ENCODE measurements at places on chromosomes 1 and 21. TPM values are rescaled to one million over a fixed set of nuclear protein-coding genes. Genes with fewer than 3 reads are reported as not detected.
A peak's percentile ranks its signal among the peaks of the same experiment; 100 is the strongest.

Gene HFM1
- polyA plus RNA-seq, result not detected

DNA sequence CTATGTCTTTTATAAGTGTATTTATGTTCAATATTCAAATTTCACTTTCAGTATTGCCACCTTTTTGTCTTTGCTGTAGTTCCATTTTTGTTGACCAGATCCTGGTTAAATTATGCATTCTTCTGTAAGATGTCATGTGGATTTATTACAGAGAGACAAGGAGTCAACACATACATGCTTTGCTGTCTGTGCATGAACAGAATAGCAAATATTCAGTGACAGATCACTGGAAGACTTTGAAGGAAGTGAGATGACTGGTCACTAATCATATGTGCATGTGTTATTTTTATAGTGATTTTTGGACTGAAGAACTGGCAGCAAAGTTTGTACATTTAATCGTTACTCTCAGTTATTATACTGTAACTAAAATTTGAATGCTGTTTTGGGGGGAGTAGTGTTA is 117.2 kb downstream of the PLPPR5 start:
- no peaks in the 10 kb centered on the region for H3K4me1 ChIP-seq
- no peak for DNase-seq
- no peak overlapping the region for H3K4me3 ChIP-seq
- H3K27me3 ChIP-seq, result no peaks in the 10 kb centered on the region
- H3K27ac ChIP-seq, result no peak overlapping the region

DNA sequence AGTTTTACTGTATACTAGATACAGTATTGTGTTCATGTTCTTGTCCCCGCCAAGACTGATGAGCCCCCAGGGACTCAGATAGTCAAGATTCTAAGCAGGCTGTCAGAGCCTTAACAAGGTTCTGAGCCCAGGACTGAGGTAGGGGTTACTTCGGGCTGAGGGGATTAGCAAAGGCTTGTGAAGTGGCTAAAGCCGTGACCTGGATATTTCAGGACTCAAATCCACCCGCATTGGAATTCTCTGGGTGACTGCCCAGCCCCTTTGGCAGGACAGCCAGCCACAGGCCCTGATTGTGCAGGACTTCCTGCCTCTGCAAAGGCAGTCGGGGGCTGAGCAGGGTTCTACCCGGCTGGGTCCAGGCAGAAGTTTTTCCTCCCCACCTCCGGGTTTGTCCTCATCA is at the start of gene PLA2G5:
TSS of gene PLA2G5 (plus strand) at position 321 of the 400 bp plus-strand sequence. CDS start 14,637 bp downstream, outside the sequence.
- no peaks in the 10 kb centered on the region for H3K27me3 ChIP-seq
- H3K27ac ChIP-seq, result no peak within 1 kb of the TSS

DNA sequence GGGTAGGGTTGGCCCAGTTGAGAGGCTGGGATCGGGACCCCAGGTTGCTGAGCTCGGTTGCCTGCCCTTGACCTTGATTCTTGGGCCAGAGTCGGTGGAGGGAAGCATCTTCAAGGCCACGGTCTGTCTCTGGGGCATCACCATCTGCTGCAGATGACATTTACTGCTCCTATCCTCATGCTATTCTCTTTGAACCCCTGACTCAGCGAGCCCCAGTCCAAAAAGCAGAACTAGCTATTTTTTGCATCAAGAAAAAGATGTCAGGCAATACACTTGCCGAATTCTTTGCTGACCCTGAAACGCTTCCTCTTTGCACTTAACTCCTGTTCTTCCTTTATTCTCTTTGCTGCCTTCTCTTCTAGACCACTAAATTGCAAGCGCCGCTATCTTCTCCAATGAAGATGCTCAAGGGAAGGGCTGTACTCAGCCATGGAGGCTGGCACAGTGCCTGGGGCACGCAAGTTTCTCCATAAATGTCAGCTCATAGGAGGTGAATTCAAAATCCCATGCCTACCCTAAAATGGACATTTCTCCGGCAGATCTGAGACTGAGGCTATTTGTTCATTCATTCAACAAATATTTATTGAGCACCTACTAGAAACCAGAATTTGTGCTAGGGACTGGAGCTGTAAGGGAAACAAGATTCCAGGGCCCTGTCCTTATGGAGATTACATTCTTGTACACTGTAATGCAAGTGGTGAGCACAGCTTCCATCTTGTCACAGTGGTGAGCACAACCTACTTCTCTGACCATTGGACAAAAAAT is 20.5 kb upstream of the CAPZB start:
- no peak overlapping the region for H3K4me3 ChIP-seq
- H3K27me3 ChIP-seq, result no peaks in the 10 kb centered on the region
- DNase-seq, result no peak
- peak overlapping the region; percentile 61 for H3K27ac ChIP-seq

Gene SPRR2E
- not detected for polyA plus RNA-seq

- no peaks in the 10 kb centered on the region for H3K4me1 ChIP-seq
- H3K27ac ChIP-seq, result no peak overlapping the region
- H3K4me3 ChIP-seq, result no peak overlapping the region
- no peaks in the 10 kb centered on the region for H3K27me3 ChIP-seq
These were observed 46.8 kb upstream of the CCDC27 start for GRCh38 chr1:3705341-3705950.

DNA sequence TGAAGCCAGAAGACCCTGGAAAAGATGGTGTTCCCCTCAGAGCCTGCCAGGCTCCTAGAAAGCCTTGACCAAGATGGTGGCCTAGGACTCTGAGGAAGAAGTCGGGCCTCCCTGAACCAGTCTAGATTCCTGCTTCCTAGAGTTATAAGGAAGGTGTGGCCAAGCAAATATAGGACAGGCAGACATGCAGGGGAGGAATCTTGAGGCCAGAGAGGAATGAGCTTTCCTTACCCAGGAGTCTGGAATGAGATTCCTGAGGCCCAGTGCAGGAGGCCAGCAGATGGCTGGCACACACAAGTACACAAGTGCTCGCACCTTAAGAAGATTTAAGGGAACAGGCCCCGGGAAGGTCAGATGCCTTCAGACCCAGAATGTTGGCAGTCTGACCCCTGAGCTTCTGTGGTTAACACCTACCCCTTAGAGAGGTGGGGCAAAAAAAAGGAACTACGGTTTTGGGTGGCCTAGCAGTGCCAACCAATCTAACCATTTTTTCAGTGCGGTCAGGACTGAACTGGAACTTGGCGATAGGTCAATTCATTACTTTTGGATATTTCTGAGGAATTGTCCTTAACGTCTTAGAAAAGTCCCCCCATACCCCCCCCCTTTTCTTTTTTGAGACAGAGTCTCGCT is 73.3 kb downstream of the MDM4 start:
- H3K27me3 ChIP-seq, result no peaks in the 10 kb centered on the region
- H3K4me1 ChIP-seq, result peaks cover 11% of the 10 kb centered on the region
- no peak overlapping the region for H3K4me3 ChIP-seq
- DNase-seq, result no peak
- H3K27ac ChIP-seq, result no peak overlapping the region

Gene CFAP107
- not detected for polyA plus RNA-seq

GRCh38 chr1:83942914-83943313 is 56.0 kb downstream of the TTLL7 start:
- DNase-seq, result no peak
- H3K36me3 ChIP-seq, result no peaks in the 10 kb centered on the region
- H3K4me3 ChIP-seq, result no peak overlapping the region
- no peaks in the 10 kb centered on the region for H3K27me3 ChIP-seq

DNA sequence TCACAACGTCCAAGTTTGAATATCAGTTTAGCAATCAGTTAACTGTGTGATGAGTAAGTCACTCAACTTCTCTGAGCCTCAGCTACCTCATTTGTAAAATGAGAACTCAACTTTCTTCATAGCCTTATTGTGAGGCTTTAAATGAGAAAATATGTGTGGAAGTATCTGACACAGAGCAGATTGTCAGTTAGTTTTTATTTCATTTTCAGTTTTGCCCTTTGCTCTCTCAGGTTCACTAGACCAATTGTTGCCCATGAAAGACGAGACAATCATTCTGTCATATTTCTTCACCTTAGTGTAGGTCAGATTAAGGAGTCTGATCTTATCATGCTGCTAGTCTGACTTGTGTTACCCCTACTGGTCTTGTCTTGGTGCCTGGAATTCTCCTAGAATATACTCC is 232.8 kb upstream of the PTBP2 start:
- DNase-seq, result no peak
- no peak overlapping the region for H3K27ac ChIP-seq
- no peaks in the 10 kb centered on the region for H3K27me3 ChIP-seq
- no peaks in the 10 kb centered on the region for H3K4me1 ChIP-seq
- no peak overlapping the region for H3K4me3 ChIP-seq

Gene AMY1C
- polyA plus RNA-seq, result not detected

DNA sequence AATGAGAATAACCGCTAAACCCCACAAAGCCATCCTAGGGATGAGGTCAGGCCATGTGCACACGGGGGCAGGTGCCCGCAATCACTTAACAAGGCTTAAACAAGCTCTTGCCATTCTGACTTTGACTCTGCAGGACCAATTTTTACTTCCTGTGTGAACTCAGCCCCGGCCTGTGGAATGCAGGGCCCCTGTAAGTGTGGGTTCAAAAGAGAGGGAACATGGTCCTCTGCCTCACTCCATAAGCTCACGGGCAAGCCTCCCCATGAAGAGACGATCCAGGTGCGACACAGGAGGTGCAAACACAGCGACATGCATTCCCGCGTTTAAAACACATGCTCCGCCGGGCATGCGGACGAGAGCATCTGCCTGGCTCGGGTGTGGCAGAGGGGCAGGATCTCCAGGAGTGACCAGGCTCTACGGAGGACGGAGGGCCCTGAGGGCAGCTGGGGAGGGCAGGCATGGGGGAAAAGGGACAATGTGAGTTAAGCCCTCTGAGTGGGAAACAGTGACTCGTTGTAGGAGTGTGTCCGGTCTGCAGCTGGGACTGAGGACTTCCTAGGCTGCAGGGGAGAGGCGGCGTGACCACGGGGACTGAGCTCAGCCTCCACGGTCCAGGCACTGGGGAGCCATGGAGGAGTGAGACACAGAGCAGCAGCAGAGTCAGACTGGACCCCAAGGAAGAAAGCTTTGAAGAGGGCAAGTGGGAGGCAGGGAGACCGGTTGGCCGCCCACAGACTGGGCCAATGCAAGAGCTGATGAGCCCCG is 40.6 kb upstream of the AJAP1 start:
- no peaks in the 10 kb centered on the region for H3K36me3 ChIP-seq
- H3K4me1 ChIP-seq, result no peaks in the 10 kb centered on the region
- H3K27ac ChIP-seq, result no peak overlapping the region
- no peak for DNase-seq

GRCh38 chr1:232440325-232441035 is 189.5 kb downstream of the SIPA1L2 start:
- no peak for DNase-seq
- no peaks in the 10 kb centered on the region for H3K27me3 ChIP-seq
- H3K4me1 ChIP-seq, result no peaks in the 10 kb centered on the region
- H3K4me3 ChIP-seq, result no peak overlapping the region
- no peaks in the 10 kb centered on the region for H3K36me3 ChIP-seq

Gene MFAP2
- polyA plus RNA-seq, result 138 TPM

DNA sequence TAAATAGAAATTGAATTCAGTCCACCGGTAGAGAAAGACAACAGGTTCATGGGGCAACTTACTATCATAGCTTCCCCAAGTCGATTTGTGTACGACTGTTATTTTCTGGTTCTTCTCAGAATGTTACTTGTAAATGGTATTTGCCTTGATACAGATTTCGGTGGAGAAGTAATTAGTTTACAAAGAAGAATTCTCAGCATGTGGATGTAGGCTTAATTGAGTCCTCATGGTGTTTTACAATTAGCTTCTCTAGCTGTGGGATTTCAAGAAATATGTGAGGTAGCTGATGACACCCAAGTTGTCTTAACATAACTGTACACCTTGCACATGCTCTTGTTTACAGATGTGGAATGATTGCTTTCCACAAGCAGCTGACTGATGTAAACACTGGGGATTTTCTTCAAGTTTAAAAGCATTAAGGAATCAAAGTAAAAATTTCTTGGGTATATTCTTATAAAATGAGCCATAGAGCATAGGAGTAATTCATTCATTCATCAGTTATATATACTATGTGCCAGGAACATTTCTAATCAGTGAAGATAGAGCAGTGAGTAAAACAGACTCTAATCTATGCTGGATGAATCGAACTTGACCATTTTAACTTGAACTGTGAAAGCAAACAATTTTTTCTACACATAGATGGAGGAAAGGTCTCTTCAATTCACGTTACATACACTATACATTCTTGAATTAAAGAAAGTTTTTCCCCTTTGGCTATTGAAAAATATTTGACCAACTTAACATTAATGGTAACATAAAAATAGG is 1.4 kb downstream of the MACO1 start:
- peaks cover 42% of the 10 kb centered on the region for H3K4me1 ChIP-seq
- no peaks in the 10 kb centered on the region for H3K36me3 ChIP-seq
- DNase-seq, result peak; percentile 24
- H3K4me3 ChIP-seq, result peak overlapping the region; percentile 95
- H3K27me3 ChIP-seq, result no peaks in the 10 kb centered on the region
- no peak overlapping the region for H3K27ac ChIP-seq

DNA sequence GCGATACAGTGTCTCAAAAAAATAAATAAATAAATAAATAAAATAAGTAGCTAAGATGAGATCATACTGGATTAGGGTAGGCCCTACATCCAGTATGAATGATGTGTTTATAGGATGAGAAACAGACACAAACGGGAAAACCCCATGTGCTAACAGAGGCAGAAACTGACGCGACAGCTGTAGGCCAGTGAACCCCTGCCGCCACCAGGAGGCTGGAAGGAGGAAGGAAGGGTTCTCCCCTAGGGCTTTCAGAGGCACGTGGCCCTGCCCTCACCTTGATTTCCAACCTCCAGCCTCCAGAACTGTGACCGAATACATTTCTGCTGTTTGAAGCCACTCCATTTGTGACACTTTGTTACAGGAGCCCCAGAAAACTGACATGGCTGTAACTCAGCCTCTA is 38.5 kb downstream of the CHD5 start:
- H3K27ac ChIP-seq, result no peak overlapping the region
- no peaks in the 10 kb centered on the region for H3K27me3 ChIP-seq
- no peaks in the 10 kb centered on the region for H3K36me3 ChIP-seq
- DNase-seq, result no peak

Gene AMPD1
- not detected for polyA plus RNA-seq

Gene OR10J1
- polyA plus RNA-seq, result not detected

DNA sequence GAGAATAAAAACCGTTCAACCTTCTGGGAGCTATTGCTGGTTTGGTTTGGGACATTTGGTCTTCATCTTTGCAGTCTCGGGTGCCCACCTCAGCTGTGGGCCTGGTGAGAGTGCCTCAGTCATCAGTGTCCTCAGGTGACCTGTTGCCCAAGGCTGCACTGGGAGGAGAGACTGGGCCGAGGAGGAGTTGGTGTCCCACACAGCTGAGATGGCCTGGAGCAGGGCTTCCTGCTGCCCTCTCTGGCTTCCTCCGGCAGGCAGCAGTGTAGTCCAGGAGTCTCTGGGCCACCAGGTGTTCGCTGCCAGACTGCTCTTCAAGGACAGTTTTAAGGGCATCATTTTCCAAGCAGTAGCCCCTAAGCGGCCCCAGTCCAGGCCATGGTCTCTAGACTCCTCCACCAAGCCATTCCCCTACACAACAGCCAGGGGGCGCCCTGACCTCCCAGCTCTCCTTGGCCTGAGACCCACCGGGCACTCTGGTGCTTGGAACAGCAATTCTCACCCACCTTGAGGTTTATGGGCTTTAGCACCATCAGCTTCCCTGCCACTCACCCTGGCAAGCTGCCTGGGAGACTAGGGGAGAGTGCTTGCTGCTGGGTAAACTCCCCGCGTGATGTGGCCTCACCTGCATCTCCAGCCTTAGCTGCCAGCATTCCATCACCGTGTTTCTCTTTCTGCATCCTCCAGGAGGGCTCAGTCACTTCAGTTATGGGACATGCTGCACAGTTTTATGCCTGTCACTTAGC is 9.1 kb upstream of the SYTL1 start:
- no peaks in the 10 kb centered on the region for H3K27me3 ChIP-seq
- no peak overlapping the region for H3K4me3 ChIP-seq
- DNase-seq, result peak; percentile 12
- H3K4me1 ChIP-seq, result no peaks in the 10 kb centered on the region

Gene S100A7
- polyA plus RNA-seq, result not detected

- no peaks in the 10 kb centered on the region for H3K36me3 ChIP-seq
- no peak for DNase-seq
- H3K27ac ChIP-seq, result no peak overlapping the region
- H3K4me1 ChIP-seq, result no peaks in the 10 kb centered on the region
These were observed 68.5 kb downstream of the STUM start for GRCh38 chr1:226617109-226617508.
